ENCODE measurements at places on chromosomes 7 and 10.

GRCh38 chr10:93334901-93335327 is 147.2 kb downstream of the MYOF start:
- DNase-seq = no peak

- DNase-seq = no peak
Observed at GRCh38 chr10:2986391-2986801, 81.0 kb upstream of the PFKP start.

DNA sequence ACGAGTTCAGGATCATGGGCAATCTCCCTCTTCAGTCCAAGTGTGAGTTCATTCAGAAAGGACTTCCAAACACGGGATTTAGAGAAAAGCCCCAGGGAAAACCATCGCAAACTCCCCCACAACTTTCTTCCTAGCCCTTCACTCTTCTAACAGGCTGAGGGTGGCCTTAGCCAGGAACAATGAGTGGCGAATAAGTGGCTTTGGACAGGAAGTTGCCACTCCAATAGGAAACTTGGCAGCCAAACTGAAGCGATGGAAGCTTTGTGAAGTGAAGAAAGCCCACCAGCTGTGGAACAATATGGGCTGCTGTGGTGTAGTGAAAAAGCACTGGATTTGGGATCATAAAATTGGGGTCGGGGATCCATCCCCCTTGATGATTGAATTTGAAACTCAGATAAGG is 193.2 kb downstream of the TEX36 start:
- DNase-seq = no peak

GRCh38 chr7:32890010-32890792 is 1.4 kb downstream of the KBTBD2 start:
- peak; percentile 34 for DNase-seq

GRCh38 chr7:73799282-73800141 is 29.4 kb upstream of the CLDN3 start:
- no peak for DNase-seq

DNA sequence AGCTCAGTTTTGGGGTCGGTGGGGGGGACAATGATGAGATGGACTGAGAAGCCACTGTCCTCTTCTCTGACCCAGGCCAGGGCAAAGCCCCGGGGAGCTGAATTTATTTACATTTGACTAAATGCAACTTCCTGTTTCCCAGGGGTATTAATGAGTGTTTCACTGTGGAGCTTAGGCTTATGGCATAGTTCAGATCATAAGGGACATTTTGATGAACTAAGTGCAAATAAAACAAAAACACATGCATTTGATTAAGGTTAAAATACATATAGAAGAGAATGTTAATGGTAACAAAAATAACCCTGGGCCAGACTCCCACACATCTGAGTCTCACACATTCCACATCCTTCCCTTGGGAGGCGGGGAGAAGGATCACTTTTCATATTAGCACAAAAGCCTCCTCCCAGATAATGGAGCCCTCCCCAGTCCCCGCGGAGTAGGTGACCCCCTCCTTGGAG is 320.6 kb downstream of the FRMD4A start:
- DNase-seq = no peak

- no peak for DNase-seq
Observed at GRCh38 chr7:3695602-3696001, 394.6 kb downstream of the SDK1 start.

DNA sequence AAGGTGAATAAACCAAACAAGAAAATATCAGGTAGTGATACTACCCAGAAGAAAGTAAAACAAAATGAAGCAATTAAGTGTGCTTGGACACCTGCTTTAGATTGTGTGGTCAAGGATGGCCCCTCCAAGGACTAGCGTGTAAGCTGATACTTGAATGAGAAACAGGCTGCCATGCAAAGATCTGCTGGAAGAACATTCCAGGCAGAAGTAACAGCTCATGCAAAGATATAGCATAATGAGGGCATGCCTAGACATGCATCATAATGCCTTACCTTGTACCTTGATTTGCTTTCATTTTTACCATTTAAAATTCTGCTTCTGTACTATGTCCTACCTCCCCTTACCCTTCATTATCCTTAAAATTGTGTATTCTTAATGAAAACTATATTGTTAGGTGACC is 74.8 kb upstream of the HDAC9 start:
- no peak for DNase-seq

DNA sequence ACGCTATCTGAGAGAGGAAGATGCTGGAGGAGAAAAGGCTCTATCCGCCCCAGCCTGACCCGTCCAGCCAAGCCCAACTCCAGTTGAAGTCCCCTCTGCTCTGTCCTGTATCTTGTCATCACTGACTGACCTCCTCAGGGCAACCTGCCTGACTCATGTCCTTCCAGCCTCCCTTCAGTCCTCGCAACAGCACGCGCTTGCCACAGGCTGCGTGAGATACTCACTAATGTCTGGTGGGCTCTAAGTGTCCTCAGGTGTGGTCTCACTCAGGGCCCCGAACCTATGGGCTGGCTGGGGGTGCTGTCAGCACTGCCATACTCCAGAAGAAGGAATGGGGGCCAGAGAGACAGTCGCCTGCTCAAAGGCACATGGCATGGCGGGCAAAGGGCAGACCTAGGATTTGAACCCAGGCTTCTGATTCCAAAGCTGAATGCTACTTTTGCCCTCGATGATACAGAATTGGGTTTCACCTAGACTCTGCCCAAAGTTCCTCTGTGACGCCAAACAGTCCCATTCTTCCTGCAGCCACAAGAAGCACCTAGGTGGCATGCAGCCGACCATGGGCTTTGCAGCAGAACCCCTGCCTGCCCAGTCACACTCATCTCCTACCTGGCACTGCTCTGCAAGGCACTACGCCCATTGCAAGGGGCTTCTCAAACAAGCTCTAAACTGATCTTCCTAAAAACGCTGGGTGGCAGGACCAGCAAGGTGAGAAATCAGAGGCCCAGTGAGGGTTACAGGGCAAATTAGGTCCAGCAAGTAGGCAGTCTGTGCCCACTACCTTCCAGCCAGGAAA is 8.5 kb downstream of the FAM53B start:
- DNase-seq = no peak

GRCh38 chr7:150685219-150686029 is at the start of gene GIMAP2:
Gene GIMAP2 (plus strand): TSS chr7:150685706. CDS start chr7:150687060, 1,354 bp downstream.
- DNase-seq = no peak

DNA sequence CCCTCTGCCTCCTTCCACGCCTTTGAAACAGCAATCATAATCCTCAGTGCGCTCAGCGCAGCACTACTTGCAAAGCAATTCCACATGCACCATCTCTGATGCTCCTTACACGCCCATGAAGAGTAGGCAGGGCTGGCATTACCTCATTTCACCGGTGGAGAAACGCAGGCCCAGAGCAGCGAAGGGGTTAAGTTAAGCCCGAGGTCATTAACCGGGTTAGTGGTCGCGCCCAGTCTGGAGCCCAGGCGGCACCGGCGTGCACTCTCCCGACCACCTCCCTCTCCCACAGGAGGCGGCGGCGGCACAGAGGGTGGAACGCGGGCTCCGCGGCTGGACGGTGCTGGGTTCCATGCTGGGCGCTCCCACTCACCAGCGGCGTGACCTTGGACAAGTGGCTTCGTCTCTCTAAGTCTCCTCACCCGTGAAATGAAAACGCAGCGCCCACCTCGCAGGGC is 515 bp downstream of the FASTK start:
- DNase-seq = no peak

DNA sequence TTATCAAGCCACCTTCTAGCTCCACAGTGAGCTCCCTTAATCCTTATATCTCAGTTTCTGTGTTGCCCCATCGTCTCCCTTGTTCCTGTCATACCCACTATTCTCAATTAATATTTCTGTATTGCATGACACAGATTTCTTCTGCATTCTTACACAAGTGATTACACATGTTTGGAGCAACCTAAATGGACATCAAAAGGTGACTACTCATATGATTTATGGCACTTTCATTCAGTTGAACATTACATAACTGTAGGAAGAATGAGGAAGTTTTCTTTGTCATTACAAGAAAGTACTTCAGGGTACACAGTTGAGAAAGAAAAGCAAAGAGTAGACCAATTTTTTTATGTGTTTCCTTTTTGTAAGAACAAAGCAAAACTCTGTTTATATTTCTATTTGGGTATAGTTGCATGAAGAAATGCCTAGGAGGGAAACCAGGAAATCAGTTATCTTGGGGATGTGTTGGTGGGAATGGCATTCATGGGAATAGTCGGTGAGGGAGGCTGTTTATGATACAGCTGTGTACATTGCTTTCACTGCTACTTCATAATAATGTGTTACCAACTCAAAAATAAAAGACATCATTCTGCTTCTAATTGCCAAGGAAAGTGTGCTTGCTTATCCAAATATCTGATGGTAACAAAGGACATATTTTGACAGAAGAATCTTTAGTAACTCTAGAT is 23.6 kb upstream of the PRSS37 start:
- no peak for DNase-seq

DNA sequence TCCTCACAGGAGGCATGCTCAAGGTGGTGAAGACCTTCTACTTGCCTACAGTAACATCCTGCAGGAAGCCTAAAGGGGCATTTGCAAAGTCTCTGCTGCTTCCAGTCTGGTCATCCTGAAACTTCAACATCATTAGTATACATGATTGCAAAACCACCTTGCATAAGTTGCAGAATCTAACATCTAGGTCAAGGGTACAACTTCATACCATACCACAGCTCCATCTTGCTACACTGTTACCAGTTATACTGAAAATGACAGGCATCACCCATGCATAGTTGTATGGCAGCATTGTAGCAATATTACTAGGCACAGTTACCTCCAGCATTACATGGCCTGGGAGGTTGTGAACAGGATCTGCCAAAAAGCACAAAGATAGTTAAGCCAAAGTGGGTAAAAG is 13.7 kb upstream of the MACROH2A2 start:
- no peak for DNase-seq

DNA sequence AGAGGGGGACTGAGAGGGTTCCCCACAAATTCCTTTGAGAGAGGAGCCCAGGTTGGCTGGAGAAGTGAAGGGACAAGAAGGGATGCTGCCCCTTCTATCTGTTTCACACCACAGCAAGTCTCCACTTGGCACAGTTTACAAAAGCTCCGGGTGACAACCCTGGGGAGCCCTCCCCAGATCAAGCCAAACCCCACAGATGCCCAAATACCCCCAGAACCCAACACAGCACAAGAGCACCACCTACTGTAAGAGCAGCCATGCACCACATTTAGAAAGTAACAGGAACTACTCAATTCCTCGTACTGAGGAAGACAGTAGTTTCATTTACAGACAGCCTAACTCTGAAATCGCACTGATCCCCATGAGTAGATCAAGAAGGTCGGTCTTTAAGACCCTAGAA is 67.8 kb upstream of the ATP6V0A4 start:
- DNase-seq = no peak

DNA sequence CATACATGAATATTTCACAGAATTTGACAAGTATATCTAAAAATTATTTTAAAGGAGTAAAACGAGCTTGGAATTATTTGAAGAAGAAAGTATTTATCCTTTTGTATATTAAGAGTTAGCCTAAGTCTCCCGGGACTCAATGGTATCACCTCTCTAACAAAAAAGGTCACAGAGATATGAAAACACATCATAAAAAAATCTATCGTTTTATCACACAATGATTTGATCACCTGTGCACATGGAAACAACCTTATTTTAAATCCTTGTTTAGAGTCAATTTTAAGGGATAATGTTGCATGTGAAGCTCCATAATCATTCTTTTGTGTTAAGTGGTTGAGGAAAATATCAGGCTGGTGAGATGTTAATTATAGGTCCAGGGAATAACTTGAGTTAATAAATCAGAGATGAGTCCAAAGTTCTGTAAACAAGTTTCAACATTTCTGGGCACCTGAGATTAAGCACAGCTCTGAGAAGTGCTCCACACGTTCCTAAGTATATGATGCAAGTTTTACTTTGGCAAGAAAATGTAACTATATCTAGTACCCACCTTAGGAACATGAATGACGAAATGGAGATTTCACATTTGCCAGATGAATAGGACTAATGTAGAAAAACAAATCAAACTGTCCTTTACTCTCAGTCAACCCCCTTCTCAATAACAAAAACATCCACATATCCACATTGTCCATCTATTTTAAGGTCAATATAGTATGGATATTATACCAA is 148.5 kb upstream of the AKR1E2 start:
- DNase-seq = no peak

GRCh38 chr7:54897891-54898290 is 120.9 kb upstream of the EGFR start:
- no peak for DNase-seq

GRCh38 chr10:44947371-44948152 is 12.0 kb upstream of the RASSF4 start:
- no peak for DNase-seq

DNA sequence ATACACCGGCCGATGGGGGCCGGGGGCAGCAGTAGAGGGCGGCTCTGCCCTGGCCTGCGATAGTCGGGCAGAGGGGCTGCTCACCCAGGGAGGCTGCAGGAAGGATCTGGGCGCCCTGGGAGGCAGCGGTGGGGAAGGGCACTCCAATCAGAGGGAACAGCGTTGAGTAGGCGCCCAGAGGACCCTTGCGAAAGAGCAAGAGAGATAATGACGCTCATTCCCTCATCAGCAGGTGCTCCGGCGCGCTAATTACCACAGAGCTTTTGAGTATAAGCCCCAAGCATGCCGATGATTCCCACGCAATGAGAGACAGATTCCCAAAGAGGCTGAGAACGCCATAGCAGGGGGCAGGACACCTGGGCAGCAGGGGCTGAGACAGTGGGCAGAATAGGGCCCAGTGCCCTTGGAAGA is 215.3 kb downstream of the MAD1L1 start:
- no peak for DNase-seq

All from stimulated activated CD8-positive, alpha-beta memory T cell treated with anti-CD3 and anti-CD28 coated beads, Interleukin-2, amount 100 ng/mL, for 1 hour (primary cell).